EH (cell line): ENCODE measurements at places on chromosomes 5 and 9.

- DNase-seq: no peak
Measured at GRCh38 chr5:167903659-167904058, 387.8 kb upstream of the WWC1 start.

DNA sequence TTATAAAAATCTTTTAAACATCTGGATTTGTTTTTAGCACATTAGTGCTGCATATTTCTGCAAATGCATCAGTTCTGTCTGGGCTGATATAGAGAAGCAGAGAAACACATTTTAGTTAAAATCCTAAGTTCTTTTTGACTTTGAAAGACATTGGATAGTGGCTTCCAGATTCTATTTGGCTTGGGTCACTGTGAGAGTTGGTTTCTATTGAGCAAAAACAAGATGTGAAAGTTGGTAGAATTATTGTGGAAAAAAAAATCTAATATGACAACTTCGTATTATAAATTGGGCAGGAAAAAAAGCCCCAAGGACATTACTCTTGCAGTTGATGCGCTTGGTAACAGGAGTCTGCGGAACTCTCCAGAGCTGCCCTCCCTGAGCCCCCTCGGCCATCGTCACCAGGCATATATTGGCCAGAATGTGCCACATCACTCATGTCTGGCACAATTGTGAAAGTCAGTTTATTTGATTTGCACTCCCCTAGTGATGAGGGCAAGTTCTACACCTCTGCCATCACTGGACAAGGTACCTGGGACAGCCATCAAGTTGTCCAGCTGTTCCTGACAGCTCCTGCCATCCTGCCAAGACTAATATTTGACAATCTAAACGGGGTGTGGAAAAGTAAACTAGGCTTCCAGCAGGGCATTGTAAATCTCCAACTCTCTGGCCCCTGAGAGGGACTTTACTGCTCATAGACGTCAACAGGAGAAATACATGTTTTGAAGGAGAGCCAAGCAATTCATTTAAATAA, 334.5 kb downstream of the TENT4A start:
- no peak for DNase-seq

DNA sequence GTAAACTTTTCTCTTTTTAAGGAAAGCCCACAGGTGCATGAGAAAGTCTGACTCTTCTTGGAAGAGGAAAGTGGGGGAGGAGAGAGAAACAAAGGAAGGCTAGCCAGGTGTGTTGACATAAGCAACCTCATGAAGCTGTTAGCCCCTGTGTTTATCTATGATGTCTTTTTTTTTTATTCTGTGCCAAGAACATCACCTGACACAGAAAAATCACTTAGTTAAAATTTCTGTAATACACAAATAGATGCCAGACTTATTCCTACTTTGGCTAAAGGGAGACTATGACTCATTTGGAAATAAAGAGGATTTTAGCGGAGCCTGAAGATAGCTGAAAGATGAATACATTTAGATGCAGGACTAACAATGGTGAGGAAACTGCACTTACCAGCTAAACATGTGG, 58.3 kb downstream of the BAAT start:
- no peak for DNase-seq

DNA sequence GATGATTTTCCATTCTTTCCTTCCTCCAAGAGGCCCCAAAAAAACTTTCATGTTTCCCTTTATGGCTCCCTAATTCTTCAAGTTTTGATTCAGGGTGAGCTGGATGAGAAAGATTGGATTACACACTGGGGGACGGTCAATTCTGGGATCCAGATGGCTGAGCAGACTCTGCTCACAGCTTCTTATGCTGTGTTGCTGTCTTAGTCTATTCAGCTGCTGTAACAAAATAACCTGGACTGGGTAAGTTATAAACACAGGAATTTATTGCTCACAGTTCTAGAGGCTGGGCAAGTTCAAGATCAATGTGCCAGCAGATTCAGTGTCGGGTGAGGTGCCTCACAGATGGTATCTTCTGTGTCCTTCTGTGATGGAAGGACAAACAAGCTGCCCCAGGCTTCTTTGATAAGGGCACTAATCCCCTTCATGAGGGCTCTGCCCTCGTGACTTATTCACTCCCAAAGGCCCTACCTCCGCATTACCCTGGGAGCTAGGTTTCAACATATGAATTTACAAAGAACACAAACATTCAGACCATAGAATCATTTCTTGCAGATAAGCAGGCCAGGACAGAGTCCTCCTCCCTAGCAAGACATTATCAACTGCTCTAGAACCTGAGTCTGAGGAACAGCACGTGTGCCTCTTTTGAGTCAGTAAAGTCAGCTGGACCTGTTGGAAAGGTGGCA, 23.1 kb upstream of the SMAD5 start:
- DNase-seq: no peak

GRCh38 chr5:113195771-113196170, 219.2 kb downstream of the DCP2 start:
- DNase-seq: no peak

DNA sequence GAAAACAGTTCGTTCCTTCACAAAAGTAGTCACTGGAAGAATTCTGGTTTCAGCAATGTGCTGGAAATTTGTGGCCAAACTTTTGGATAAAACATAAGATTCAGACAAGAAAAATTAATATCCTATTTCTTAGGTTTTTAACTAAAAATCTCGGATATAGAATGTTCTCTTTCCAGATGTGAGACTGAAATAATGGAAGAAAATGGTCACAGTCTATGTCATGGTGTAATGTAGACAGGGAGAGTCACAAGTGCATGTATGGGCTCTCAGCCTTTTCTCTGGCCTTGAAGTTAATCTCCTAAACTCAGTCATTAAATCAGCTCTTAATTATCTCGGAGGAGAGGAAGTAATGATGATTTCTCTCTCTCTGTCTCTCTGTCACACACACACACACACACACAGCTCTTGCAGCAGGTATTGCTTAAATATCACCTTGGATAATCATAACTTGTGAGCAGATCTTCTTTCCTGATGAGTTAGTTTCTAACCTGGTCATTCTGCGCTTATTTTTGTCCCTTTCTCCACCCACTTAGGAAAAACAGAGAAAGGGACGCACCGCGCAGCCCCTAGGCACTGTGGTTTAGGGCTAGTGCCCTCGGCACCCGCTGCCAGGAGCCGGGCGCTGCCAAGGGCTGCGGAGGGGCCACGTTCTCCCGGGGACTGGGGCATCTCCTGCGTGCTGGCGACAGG, 672 bp upstream of the ITGA2 start:
- DNase-seq: no peak

DNA sequence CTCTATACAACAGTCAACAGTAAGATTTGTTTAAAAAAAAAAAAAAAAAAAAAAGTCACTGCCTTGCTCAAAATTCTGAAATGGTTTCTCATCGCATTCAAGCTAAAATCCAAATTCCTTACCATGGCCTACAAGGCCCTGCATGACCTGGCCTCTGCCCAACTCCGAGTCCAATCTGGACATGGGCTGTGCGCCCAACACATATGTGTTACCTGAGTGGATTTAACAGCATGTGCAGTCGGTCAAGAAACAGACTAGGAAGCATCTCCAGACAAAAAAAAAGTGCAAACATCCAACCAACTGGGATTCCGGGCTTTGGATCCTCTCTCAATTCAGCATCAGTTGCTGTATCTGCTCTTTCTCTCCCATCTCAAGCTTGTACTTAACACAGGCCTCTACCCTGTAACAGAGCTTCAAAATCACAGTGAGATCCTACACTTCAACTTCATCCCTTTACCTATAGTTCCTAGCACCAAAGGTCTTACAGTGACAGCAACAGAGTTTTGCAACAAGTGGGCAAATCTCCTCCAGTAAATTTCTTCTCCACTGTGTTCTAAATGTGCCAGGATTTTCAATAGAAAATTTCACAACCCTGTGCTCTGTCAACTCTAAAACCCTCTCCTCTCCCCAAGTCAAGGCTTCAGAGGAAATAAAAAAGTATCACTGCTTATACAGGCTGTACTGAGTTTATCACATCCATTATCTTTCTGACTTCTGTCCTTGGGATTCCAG, 19.6 kb downstream of the ZNF608 start:
- no peak for DNase-seq

GRCh38 chr9:70506159-70506558, 91.7 kb upstream of the KLF9 start:
- DNase-seq: peak; percentile 75
